SK-N-SH (cell line): ENCODE measurements at places on chromosomes 6 and 20.

DNA sequence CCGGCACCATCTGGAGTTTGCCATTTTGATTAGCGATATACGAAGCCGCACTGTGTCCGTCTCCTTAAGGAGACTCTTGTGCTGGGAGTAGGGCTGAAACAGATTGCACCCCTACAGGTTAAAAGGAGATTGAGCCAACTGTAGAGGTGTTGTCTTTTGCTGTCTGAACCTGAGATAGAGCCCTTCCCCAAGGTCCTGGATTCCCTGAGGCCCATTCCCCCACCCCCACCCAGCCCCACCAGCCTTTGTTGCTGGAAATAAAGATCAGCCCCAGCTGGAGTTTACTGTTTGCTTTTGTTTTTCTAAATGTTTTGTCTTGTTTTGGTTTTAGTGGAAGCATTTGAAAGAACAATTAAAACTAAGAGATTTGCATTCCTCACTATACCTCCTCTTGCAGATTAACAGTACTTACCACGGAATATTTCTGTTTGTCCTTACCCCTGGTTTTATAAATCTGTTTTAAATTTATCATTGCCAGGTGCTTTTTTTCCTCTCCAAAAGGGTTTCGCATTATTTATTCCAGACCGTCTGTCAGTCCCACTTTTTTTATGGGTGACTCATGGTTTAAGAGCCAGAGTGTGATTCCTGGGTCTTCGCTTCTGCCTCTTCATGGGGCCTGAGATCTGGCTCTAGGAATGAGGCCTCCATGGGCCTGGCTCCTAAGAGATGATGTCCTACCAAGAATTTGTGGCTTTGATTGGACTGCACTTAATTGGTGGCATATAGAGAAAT is 169.2 kb downstream of the DTNBP1 start:
- no peak for DNase-seq

- DNase-seq = no peak
These were observed 79.1 kb upstream of the SLC22A23 start for GRCh38 chr6:3535776-3536435.

DNA sequence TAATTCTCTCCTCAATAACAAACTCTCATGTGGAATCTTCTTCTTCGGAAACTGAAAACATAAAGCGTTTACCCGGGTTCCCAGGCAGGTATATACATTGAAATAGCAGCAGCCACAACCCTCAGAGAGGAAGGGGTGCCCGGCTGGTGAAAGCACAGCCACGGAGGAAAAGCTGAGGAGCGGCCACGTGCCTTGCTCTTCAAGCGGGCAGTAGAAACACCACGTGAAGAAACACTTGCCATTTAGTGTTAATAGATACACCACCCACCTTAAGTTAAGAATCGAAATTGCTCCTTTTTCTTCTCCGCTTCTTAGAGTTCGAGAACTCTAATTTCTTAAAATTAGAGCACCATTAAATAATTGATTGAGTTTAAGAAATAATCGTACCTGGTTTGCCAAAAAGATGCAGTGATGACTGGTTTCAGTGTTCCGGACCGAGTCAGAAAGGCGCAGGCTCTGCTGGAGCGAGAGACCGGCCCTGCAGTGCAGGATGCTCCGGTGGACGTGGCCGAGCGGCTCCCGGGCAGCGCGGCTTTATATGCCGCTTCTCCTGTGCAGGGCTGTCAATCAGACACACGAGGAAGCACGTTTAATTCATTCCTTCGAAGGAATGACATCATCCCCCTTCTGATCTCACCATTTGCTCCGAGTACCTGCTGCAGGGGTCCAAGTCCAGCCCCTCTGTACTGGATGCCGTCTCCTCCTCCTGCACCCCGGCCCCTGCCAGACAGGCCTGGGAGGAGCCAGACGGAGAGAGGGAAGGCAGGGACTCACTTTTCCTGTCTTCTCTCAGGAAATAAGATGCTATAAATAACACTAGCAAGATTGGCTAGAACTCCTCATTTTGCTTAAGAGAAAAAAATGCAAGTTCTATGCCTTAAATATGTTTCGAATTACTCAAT is at the start of gene THBS2:
TSS of gene THBS2 (minus strand) at position 510 of the 902 bp plus-strand sequence. CDS start 3,062 bp downstream, outside the sequence.
- DNase-seq = no peak

DNA sequence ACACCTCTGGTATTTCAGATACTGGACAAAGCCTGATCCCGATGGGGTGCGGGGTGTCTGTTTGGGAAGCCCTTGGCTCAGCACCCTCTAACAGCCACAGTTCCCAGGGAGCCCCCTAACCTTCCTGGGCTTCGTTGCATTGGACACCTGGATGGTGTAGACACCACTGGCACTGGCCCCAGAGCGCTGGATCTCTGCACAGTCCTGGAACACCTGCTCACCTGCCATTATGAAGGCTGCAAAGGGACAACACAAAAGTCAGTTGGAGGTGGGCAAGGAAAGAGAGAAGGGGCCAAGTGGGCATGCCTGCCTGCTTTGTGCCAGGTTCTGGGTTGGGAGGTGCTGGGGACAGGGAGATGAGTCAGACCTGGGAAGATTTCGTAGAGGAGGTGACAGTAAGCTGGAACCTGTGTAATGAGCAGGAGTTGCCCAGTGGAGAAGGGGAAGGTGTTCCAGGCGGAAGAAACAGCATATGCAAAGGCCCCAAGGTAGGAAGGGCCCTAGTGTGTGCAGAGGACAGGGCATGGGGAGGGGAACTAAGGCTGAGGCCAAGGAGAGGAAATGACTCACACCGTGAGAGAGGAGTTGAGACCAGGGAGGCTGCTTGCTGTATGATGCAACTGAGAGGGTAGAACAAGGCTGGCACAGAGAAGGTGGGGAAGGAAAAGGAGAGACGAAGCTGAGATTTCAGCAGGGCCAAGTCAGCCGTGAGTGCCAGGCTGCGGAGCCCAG is 34.9 kb downstream of the ANGPT4 start:
- no peak for DNase-seq

GRCh38 chr6:83370567-83370966 is 60.3 kb downstream of the ME1 start:
- no peak for DNase-seq
